ENCODE measurements at places on chromosomes 2 and 18.

DNA sequence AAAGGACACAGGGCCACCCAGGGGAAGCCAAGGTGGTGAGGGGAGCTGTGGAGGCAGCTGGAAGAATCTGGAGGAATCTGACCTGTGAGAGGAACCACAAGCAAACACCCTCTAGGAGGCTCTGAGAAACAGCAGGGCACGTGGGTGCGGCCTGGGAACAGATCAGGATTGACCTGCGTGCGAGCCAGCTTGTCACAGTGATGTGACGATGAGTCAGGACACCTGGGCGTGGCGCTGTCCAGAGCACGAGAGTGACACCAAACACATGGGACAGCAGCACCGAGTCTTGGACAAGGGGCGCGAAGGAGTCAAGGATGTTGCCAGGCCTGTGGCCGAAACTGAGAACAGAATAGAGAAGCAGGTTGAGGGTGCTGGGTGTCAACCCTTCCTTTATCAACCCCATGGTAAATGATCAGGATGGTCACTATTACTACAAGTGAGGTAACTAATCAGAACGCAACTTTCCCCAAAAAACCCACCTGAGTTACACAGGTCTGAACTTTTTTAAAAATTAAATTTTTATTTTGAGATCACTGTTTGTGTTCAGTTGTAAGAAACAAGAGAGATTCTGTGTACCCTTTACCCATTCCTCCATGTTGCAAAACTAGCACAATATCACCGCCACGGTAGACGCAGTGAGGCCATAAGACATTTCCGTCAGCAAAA lies 637 bp upstream of the SFT2D3 start:
- DNase-seq, result no peak

DNA sequence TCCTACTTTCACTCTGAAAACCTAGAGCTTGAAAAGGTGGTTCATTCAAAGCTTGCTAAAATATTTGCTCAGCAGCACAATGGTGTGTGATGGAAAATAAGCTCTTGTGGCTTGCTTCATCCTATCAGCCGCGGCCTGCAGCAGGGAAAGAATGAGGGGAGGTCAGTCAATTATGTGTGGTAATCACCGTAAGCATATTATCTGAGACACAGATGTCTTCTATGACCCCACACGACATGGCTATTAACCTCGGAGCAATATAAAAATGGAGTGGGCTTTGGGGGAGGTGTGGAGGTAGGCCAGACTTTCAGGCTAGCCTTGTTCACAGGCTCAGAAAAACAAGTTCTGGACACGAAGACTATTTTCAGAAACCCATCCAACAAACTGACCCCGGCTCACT lies 98.4 kb upstream of the SIX3 start:
- no peak for DNase-seq

GRCh38 chr2:123073371-123073770 lies 951.7 kb upstream of the CNTNAP5 start:
- no peak for DNase-seq

- DNase-seq, result no peak
These were observed 8.4 kb upstream of the NPPC start for GRCh38 chr2:231934441-231935206.

DNA sequence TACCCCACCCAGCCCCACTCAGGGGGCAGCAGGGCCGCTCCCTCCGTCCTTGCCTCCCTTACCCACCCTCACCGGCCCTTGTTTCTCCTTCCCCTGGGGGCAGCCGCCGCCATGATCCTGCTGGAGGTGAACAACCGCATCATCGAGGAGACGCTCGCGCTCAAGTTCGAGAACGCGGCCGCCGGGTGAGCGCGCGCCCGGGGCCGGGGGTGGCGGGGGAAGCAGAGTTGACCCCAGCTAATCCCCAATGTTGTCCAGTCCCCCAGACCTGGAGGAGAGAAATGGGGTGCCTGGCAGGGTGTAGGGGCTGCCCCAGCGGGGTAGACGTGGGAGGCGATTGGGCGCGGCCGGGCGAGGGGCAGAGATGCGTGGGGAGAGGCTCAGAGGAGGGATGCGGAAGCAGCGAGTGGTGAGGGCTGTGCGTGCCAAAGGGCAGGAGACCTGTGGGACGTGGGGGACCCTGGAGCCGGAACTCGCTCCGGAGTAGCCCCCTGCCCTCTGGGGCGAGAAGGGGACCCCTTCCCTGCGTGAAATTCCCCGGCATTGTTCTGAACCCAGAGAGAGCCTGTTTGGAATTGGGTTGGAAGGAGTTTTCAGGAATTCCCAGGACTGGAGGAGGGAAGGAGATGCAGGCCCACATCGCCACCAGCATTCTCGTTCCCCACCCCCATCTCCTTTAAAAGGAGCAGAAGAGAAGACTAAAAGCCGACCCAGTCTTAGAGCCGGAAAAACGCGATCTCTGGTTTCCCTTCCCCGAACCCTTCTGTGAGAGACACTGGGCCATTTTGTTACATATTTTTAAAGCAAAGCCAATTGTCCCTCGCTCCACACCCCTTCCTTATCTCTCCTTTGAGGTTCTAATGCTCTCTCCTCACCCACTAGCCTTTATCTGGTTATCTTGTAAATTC lies 625 bp downstream of the ARPC2 start:
- no peak for DNase-seq

DNA sequence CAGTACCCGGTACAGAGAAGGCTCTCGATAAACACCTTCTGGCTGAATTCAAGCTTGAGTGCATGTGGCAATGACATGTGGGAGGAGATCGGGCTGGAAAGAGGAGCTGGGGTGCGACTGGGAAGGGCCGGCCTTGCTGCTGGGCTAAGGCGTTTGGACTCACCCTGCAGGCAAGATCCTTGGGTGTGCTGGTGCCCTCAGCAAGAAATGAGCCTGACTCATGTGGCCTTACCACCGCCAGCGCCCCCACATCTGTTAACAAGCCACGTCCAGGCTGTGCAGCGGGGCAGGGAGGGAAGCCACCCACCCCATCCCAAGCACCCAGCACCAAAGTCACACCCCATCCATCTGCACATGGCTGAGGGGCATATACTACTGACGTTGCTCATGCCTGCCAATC lies 1.3 kb downstream of the HS1BP3 start:
- no peak for DNase-seq

GRCh38 chr2:84904717-84905174 lies 710 bp upstream of the TMSB10 start:
- no peak for DNase-seq

GRCh38 chr2:225052703-225053102 lies 10.4 kb upstream of the DOCK10 start:
- no peak for DNase-seq

- DNase-seq, result peak; percentile 5
These were observed 131.2 kb downstream of the LYPD6B start for GRCh38 chr2:149169656-149170055.

- no peak for DNase-seq
These were observed 20.7 kb upstream of the SULT1C2 start for GRCh38 chr2:108268001-108268400.

All from T47D (cell line).